ENCODE measurements at places on chromosomes 5 and 9.

DNA sequence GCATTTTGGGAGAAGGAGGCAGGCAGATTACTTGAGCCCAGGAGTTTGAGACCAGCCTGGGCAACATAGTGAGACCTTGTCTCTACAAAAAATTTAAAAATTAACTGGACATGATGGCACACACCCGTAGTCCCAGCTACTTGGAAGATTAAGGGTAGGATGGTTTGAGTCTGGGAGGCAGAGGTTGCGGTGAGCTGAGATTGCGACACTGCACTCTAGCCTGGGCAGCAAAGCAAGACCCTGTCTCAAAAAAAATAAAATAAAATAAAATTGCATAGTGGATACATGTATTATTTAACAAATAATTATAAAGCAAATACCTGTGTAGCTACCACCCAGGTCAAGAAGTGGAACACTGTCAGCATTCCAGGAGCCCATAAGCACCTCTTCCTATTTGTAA is 90.1 kb downstream of the CDC42SE2 start:
- no peak for DNase-seq

DNA sequence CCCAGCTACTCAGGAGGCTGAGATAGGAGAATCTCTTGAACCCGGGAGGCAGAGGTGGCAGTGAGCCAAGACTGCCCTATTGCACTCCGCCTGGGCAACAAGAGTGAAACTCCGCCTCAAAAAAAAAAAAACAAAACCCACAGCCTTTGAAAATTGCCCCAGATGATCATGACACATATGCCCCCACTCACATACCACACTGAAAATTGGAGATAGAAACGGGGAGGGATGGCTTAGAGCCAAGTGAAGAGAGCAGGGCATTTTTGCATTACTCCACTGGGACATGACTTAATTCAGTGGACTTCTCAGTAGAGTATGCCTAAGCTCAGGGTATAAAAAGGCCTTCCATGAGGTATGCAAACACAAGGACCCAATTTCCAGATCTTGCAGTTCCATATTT is 309.3 kb downstream of the BNC2 start:
- DNase-seq = no peak

GRCh38 chr5:173834071-173834771 is 53.9 kb upstream of the CPEB4 start:
- no peak for DNase-seq

DNA sequence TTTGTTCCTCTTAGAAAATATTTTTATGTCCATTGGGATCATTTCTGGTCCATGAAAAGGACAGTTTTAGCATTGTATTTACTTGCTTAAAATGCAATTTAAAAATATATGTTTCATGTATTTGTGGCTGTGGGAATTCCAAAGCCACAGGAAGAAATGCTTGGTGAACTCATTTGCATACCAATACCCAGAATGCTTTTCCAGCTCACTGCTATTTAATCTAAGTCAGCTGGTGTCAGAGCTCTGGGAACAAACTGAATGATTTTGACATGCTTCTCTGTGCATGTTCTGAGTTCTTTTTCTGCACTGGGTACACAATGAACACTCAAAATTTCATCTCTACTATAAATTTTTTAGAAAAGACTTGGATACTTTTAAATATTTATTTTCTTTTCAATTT is 482.8 kb upstream of the ARRDC3 start:
- no peak for DNase-seq

GRCh38 chr5:90174236-90174635 is 235.3 kb downstream of the CETN3 start:
- no peak for DNase-seq

- DNase-seq = no peak
Observed at GRCh38 chr9:77832639-77833038, 184.5 kb upstream of the GNA14 start.

DNA sequence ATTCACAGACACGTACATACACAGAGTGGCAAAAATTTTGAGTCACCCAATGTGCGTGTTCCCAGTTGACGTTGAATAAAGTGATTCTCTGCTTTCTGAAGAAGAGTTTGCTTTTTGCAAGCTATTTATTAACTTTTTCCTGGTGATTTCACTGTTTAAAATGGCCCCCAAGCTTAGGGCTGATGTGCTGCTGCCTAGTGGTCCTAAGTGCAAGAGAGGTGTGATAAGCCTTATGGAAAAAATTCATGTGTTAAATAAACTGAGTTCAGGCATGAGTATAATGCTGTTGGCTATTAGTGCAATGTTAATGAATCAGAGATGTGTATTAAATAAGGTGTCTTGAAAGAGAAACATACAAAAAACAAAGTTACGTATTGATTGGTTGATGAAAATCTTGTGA is 16.9 kb downstream of the CSNK1G3 start:
- no peak for DNase-seq

DNA sequence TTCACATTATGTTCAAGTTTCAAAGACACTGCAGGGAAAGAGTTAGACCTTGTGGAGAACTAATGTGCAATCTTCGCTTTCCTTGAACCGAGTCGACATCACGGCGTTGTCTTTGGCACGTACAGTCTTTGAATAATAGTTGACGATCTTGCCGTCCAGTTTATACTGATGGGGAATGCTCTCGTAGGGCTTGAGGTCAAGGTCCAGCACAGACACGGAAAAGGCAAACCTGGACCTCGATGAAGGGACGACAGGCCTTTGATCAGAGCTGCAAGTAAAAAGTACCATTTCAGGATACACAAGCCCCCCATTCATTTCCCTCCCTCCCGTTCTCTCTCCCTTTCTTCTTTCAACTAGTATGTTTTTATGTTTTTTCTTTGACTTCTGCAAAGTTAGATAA is 54.1 kb downstream of the IPPK start:
- DNase-seq = no peak

DNA sequence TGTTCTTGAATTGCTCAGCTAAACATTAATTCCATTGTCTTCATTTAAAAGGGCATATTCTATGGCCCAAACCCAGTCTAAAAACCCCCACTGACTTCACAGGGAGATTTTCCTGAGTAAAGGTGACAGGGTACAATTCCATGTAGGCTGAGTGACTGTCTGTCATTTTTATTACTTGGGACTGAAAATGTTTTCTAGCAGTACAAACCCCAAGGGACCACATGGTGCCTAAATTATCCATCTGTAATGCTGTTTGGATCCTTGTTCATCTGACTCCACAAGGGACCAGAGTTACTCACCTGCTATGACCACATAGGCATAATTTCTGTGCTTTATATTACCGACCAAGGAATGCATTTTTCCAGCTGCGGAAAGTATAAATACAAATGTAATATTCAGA is 349.1 kb downstream of the ZNF608 start:
- DNase-seq = no peak

DNA sequence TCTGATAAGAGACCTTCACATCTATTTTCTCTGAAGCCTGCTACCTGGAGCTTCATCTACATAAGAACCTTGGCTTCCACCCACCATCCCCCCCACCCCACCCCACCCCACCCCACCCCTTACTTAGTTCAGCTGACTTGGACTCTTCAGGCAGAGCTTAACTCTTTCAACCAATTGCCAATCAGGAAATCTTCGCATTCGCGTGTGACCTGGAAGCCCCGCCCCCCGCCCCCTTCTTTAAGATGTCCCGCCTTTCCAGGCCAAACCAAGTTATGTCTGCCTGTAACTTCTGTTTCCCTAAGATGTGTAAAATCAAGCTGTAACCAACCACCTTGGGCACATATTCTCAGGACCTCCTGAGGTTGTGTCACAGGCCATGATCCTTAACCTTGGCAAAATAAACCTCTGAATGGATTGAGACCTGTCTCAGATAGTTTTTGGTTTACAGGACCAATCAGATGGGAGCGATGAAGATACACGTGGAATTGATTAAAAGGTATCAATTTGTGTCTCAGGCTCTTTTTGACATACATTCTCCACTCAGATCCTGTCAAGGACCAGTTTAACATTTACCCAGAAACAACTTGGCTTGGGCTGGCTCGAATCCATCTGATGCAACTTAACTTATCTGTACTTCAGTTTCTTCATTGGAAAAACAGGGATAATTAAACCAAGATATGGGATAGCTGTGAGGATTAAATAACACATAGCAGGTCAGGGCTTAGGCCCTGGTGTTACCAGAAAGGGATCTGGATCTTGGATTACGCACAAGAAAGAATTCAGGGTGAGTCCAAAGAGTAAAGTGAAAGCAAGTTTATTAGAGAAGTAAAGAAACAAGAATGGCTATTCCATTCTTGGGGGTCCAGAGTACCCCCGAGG is 43.6 kb downstream of the GALNT12 start:
- no peak for DNase-seq

GRCh38 chr5:78113689-78114264 is 180.7 kb downstream of the AP3B1 start:
- DNase-seq = no peak

GRCh38 chr5:78720227-78720985 is 71.8 kb upstream of the LHFPL2 start:
- DNase-seq = no peak

- no peak for DNase-seq
Observed at GRCh38 chr5:84392836-84393235, 8.2 kb upstream of the EDIL3 start.

- no peak for DNase-seq
Observed at GRCh38 chr5:166961913-166962312, 1329.5 kb upstream of the WWC1 start.

DNA sequence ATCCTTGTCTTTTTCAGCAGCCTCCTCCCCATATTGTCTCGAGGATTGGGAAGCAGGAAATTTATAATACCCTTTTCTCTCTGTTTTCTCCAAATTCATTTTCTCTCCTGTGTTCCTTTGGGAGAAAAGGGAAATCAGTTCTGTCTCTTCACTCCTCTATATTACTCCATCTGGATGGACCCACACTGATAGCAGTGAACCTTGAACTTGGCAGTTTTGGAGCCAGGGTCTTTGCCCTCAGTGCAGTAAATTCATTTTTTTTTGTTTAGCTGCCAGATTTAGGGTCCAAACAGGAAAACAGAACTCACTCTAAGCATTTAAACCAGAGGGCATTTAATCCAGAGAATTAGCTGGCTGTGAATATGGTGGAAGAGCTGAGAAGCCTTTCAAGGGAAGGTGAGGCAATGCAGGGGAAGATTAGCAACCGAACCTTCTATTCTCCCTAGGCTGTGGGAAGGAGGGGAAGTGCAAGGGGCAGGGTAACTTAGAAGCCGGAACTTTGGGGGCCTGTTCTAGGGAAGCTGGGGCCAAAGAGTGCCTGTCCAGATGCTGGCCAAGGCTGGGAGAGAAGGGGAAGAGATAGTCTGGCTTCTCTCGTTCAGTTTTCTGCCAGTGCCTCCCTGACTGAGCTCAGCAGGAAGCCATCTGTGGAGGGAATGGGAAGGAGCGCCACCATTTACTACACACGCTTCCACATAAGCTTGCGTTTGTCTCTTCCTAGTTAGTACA is 16.3 kb upstream of the NPR2 start:
- no peak for DNase-seq

DNA sequence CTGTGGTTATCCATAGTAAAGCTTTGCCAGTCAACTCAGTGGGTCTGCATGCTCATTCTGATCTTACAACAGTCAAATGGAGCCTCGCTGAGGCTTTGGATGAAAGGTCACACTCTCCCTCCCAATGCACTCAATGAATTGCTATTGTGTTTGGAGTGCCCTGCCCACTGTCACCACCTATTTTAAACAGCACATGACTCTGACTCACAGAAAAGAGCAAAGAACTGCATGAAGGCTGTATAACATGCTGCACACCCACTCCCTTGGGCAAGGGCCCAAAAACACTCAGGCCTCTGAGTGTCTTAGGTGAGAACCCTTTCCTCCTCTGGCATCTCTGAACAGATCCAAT is 118.7 kb upstream of the CCDC112 start:
- DNase-seq = no peak

DNA sequence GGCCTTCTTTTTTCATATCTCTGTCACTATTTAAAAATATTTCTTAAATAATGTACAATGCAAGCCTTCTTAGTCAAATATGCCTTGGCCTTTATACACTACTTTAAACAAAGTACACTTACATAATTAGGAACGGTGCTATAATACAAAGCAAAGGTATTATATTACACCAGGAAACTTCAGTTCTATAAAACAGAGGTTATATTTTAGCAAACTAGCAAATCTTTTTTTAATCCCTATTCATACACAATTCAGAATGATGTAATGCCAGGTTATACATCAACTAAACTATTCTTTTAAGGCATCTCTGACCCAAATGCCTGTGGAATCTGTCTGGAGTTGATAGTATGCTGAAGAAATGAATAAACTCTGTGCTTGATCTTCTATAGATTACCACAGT is 10.7 kb upstream of the LURAP1L start:
- no peak for DNase-seq

- no peak for DNase-seq
Observed at GRCh38 chr9:116377179-116377798, 223.7 kb downstream of the PAPPA start.

DNA sequence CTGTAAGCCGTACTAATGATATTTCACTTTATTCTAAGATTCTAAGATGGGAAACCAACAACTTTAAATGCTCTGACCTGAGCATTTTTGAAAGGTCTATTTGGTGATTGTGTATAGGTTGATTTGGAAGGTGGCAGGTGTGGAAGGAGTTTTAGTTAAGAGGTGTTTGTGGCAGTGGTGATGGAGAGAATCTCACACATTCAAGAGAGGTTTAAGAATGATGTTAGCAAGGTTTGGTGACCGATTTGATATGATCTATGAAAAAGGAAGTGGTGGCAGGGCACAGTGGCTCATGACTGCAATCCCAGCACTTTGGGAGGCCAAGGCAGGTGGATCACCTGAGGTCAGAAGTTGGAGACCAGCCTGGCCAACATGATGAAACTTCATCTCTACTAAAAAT is 319.2 kb upstream of the CD180 start:
- DNase-seq = no peak

DNA sequence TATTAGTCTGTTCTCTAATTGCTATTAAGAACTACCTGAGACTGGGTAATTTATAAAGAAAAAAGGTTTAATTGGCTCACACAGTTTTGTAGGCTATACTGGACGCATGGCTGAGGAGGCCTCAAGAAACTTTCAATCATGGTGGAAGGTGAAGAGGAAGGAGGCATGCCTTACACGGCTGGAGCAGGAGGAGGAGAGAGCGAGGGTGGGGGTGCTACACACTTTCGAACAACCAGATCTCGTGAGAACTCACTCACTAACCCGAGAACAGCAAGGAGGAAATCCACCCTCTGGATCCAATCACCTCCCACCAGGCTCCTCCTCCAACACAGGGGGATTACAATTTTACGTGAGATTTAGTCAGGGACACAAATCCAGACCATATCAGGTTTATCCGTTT is 90.0 kb downstream of the RMI1 start:
- DNase-seq = no peak

GRCh38 chr5:156093024-156093423 is 233.9 kb upstream of the SGCD start:
- no peak for DNase-seq

DNA sequence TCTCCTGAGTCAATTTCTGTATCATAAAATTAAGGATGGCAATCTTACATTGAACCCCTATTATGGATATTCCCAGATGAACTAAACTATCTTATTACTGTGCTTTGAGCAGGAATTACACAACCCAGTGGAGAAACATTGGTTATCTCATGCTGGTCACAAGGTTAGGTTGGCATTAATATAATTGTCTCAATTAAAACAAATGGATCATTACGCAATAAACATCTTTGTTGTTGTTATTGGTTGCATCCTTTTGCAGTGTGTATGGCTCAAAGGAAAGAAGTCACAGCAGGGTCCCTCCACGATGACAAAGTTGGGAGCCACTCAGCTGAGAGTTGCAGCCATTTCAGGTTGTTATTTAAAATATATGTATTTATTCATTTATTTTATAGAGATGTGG is 297.0 kb upstream of the KLF4 start:
- DNase-seq = no peak
